Mesenteric fat pad (tissue), 1 donor: ENCODE measurements at places on chromosomes 16 and 17.

GRCh38 chr17:539766-540165, 174.9 kb downstream of the VPS53 start:
- no peak for DNase-seq

DNA sequence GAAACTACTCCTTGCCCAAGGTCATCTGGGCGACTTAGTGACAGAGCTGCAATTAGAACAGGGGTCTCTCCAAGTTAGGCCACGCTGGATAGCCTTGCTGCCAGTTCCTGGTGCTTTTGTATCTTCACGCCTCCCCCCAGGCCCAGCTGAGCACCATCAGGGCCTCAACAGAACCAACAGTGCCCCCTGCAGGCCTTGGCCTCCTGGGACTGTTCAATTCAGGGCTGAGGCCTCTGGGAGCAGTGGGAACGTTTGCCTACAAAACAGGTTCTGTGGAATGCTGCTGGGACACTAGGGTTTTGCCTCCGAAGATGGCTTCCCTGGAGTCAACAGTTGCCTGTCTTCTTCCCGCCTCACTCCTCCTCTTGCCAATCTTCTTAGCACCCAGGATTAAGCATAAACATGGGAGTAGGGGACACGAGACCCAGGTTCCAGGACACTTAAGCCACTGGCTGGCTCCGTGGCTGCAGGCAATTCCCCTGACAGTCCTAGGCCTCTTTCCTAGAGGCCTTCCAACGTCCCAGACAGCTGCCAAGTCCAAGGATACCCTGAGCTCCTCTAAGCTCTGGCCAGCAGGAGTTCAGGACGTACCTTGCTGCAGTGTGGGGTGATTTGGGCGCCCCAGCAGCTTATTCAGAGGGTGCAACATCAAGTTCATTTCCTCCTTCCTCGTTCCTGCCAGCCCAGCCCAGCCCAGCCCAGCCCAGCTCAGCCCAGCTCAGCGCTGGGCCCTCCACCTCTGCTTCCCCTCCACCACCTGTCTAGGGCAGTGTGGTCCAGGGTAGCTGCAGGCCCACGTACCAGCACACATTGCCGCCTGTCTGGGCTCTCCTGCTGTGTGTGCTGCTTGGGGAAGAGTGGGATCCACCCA, 246.6 kb upstream of the RPL38 start:
- peak; percentile 86 for DNase-seq

DNA sequence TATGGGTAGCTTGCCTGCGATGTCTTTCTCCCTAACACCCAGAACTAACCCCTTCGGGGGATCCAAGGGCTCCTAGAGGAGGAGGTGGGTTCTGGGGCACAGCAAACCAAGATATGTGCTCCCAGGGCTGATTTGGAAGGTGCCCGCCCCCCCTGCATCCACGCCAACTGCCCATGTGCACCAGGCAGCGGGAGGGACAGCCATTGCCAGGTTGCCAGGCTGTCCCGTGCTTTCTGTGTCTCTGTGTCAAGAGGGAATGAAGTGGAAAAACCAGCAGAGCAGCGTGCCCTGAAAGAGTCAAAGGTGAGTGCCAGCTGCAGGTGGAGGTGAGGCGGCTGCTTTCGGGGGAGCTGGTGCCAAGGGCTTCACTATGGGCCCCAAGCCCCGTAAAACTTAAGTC, 6.4 kb downstream of the TEKT5 start:
- no peak for DNase-seq

- no peak for DNase-seq
These were observed 169.0 kb downstream of the ENGASE start for GRCh38 chr17:79243603-79243990.

DNA sequence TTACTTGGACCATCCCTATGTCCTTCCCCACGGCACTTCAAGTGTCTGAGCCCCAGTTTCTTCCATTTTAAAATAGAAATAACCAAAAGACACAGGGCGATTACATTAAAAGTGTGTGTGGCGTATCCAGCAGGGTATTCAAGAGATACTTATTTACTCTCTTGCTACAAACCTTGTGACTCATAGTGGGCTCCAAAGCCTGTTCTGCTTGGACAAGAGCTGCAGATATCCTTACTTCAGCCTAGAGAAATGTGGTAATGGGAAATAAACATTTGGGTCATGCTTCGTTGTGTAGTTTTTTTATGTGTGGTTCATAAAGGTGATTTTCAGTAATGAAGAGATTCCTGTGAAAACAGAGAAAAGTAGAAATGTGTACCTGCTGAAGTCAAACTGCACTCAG, 288.9 kb upstream of the CDH11 start:
- DNase-seq = no peak

GRCh38 chr17:79786930-79787643, 9.1 kb downstream of the CBX2 start:
- DNase-seq = no peak

GRCh38 chr16:29943846-29944799, 17.8 kb upstream of the TMEM219 start:
- DNase-seq = peak; percentile 37

DNA sequence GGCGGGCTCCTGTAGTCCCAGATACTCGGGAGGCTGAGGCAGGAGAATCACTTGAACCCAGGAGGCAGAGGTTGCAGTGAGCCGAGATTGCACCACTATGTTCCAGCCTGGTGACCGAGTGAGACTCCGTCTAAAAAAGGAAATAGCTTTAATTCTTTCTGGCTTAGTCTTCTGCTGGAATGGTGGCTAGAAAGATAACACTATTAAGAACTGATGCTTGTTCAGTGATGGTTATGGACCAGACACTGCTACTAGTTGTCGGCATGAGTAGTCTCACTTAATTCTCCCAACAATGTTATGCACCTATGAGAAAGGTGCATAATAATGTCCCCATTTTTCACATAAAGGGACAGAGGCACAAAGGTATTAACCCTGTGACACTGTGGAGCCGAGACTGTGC, 188.7 kb downstream of the HS3ST3A1 start:
- no peak for DNase-seq

DNA sequence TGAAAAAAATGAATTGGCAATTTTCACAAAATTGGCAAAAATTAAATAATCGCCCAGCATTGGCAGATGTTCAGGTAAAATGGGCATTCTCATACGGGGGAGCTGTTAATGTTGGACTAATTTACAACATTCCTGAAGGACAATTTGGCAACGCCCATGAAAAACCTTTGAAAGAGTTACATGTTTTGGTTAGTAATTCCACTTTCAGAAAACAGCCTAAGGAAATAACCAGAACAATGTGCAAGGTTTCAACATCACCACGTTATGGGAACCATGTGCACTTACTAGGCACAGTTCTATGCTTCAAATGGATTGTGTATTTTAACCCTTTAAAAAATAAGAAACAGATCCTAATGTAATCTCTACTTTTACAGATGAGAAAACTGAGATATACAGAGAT, 62.7 kb downstream of the CDYL2 start:
- DNase-seq = no peak

DNA sequence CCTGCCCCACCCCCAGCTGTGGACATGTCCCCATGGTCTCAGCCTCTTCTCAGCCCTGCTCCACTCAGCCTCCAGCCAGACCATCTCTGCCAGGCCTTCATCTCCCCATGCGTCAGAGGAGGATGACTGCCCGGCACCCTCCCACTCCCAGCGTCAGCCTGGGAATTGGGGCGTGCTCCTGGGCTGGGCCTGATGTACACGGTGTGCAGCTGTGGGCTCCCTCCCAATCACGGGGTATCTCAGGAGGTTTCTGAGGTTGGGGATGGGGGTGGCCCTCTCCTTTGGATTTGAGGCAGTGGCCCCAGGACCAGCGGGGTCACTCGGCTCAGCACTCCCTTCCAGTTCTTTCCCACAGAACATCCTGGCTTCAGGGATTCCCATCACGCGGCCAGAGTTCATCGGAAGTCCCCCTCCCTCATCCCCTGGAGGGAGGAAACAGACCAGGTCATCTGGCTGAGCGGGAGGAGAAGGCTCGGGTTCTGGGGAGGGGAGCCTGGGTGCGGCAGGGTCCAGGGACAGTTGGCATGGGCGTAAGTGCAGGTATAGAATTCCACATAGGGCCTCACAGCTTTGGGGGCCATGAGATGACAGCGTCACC, 36.9 kb downstream of the SOCS3 start:
- no peak for DNase-seq

- no peak for DNase-seq
These were observed 3.9 kb upstream of the KRT28 start for GRCh38 chr17:40803617-40804082.

- no peak for DNase-seq
These were observed 10.1 kb downstream of the TK2 start for GRCh38 chr16:66539623-66540469.

- peak; percentile 64 for DNase-seq
These were observed 34.9 kb downstream of the PECAM1 start for GRCh38 chr17:64355536-64356303.

DNA sequence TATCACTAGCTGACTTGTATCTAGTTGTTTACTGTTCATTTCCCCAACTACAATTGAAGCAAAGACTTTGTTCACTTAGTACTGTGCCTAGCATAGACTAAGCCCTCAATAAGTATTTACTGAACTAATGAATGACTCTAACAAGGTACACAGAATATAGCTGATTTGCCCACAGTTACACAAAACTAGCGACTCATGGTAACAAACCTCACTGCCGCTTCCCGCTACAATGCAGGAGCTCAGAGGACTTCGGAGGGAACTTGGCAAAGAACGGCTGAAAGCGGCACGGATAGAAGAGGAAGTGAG, 524 bp downstream of the EFTUD2 start:
- no peak for DNase-seq

GRCh38 chr17:63095879-63096278, 129.8 kb downstream of the TANC2 start:
- DNase-seq = no peak

DNA sequence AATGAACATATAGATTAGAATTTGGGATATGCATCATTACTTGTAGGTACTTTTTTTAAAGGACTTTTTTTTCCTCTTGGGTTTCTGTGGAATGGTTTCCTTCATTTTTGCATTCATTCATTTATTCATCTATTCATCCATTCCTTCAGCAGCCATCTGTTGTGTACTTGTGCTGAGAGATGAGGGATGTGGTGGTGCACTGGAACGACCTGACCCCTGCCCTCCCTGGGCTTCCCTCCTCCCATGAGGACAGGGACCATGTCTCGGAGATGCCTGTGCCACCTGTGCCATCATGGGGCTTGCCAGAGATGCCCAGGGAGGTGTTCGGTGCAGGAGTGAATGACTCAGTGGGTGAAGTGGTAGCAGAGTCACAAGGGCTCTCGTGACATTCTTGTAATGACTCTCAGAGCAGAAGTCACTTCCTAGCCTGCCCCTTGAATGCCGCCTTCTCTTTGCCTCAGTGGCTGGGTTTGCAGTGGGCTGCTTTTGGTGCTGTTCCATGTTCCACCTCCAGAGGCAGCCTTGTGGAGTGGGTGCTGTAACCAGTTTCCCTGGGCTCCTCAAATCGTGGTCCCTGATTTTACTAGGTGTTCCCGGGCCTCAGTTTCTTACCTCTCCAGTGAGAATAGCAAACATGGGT, 43.9 kb downstream of the CLEC16A start:
- DNase-seq = no peak

DNA sequence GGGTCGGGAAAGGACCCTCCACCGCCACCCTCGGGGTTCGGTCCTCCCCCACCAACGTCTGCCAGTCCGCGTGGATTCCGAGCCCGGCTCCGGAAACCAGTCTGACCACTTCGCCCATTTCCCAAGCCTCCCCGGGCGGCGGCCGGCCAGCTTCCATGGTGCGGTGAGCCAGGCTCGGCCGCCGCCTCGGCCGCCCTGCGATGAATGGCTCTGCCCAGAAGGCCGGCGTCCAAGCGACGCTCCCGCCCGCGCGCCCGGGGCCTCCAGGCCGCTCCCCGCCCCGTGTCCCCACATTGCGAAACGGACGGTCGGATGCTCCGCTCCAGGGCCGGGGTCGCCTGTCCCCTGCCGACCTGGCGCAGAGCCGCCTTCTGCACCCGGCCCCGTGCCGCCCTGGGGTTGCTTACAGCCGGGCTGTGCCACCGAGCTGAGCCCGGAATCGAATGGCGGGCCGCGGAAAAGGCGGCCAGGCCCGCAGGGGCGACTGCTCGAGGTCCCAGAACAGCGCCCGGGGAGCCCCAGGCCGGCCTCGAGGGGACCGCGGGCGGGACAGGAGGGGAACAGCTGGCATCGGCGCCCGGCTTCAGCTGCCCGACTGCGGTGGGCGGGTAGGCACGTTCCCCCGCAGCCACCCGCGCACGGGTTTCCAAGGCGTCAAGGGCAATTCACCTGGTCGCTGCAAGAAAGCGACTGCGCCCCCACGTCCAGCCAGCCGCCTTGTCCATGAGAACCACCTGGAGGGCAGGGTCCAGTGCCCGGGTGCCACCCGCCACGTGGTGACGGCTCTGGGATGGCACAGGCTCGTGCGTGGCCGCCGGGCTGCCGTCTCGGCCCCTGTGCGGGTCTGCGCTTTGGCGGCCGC, 18.3 kb upstream of the CBX8 start:
- DNase-seq = no peak

GRCh38 chr17:83083368-83084201, 4.2 kb downstream of the METRNL start:
- DNase-seq = no peak

DNA sequence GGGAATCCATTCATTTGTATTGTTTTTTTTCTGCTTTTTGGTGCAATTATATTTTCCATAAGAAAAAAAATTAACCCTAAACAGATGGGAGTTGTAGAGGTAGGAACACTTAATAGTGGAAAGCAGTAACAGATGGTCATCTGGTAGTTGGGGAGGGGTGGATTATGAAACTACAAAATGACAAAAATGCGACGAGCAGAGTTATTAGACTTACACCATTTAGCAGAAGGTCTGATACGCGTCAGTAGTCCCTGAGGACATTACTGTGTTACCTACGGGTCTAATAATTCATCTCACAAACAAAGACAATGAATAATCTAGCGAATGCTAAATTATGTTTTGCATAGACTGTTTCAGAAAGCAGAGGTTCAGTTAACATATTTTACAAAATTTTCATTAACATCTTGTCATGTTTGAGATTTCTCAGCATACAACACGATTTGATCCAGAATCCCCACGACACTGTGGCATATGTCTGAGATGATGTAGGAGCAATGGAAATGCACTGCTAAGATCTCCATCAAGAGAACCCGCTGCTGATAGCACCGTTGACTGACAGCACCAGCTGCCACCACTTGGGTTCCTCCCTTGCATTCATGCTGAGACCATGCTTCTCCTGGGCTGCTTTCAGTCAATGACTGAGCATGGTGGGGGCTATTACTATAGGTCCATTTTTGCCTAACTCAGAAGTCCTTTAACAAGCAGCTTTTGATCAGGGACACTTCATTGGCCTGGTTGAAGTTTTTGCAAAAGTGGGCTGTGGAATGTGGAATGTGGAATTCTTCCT, 182.2 kb upstream of the CPHXL start:
- no peak for DNase-seq

DNA sequence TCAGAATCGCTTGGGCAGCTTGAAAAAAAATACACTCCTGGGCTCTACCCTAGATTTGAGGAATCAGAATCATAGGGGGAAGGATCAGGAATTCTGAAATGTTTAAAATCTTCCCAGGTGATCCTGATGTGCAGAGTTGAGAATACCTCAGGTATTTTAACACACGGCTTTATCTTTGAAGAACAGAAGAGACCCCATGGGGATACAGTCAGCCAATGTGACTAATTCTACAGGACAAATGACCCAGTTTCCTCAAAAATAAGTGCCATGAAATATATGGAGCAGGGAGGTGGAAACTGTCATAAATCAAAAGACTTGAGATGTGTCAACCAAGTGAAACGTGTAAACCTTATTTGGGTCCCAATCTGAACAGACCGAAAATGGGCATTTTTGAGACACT, 52.7 kb downstream of the CCDC42 start:
- DNase-seq = no peak

- no peak for DNase-seq
These were observed 4.0 kb upstream of the ZC3H18 start for GRCh38 chr16:88566158-88566557.

- no peak for DNase-seq
These were observed 754 bp upstream of the SLFN11 start for GRCh38 chr17:35373984-35374765.

- no peak for DNase-seq
These were observed 50.7 kb downstream of the TANGO6 start for GRCh38 chr16:68893710-68894705.
